ENCODE measurements at places on chromosomes 2 and 18.

DNA sequence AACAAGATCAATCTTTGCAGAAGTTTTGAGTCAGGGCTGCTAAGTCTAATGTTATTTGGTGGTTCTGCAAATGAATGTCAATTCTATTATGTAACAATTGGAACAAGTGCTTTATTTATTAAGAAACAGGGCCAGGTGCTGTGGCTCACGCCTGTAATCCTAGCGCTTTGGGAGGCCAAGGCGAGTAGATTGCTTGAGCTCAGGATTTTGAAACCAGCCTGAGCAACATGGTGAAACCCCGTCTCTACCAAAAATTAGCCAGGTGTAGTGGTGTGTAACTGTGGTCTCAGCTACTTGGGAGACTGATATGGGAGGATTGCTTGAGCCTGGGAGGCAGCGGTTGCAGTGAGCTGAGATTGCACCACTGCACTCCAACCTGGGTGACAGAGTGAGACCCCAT is 13.2 kb upstream of the RNF103 start:
- DNase-seq, result no peak

GRCh38 chr18:6734726-6735430 is 5.4 kb downstream of the ARHGAP28 start:
- no peak for DNase-seq

DNA sequence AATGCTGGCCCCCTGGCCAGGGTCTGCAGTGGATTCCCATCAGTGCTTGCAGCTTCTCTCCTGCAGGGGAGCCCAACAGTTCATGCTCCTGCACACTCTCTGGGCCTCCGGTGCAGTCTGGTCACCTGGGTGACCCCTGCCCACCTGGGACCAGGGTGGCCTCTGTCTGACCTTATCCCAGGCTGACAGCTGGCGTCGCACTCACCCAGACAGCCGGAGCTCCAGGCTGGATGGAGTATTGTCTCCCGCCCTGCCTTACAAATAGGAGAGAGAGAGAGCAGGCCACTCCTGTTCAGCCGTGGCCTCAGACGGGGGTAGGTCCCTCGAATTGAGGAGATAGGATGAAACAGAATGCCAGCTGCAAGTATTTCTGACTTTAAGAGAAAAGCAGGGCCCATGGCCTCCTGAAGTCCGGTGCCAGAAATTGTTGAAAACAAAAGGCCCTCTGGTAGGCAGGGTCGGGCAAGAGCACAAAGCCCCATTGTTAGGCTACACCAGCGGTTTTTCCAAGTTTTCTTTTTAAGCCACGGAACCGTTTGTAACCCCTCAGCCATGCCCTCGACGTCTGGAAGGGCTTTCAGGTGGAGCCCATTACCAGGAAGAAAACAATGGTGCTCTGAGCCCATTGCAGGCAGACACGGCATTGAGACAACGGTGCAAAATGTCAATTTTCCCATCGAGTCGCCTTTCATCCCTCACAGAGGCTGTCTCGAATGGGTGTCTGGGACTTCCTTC is 258.4 kb downstream of the BCL11A start:
- peak; percentile 60 for DNase-seq

DNA sequence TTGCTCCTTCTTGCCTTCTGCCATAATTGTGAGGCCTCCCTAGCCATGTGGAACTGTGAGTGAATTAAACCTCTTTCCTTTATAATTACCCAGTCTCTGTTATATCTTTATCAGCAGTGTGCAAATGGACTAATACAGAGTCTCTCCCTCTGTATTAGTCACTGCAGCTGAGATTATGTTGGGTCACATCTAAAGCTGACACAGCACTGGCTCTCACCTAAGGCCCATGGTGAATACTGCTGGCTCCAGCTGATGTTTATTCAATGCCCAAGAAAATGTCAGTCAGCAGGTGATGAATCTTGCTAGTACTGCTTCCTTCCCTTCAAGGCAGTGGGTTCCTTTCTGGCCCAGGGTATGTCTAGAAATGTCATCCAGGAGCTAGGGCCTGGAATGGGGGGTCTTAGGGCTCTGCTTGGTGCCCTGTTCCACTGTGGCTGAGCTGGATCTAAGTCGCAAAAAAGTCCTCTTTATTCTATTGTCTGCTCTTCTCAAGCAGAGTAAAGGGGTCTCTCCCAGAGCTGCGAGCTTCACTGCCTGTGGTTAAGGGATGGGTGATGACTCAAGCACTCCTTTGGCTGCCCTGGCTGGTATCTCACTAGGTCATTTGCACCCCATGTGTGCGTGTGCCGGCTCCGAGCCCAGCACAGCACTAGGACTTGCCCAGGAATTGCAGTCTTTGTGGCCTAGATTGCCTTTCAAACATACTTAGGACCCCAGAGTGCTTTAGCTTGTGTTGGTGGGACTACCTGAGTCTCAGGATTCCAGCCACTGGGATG is 29.9 kb downstream of the PPP1R1C start:
- DNase-seq, result no peak

- DNase-seq, result no peak
Measured at GRCh38 chr2:224378701-224379097, 23.2 kb downstream of the FAM124B start.
